ENCODE measurements at places on chromosomes 16 and 17. TPM values are rescaled to one million over a fixed set of nuclear protein-coding genes. Genes with fewer than 3 reads are reported as not detected.

DNA sequence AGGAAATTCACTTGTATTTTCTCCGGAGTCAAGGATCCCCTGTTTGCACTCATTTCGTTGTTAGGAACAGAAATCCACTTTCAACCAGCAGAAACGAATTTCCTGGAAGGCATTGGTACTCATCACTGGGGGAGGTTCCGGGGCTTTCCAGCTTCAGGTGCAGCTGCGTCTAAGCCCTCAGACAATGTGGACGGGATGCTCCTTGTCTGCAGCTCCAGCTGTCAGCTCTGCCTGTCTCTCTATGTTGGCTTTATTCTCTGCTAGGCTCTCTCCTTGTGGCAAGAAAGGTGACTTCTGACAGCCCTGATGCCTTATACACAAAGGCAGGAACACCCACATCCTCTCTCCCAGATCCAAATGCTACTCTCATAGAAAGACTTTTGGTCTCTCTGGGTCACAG is 183.9 kb upstream of the HSBP1 start:
- no peaks in the 10 kb centered on the region for H3K27me3 ChIP-seq
- no peaks in the 10 kb centered on the region for H3K36me3 ChIP-seq
- H3K4me3 ChIP-seq = no peak overlapping the region
- no peak overlapping the region for H3K27ac ChIP-seq
- DNase-seq = no peak
- no peaks in the 10 kb centered on the region for H3K4me1 ChIP-seq

The TBX2 gene
- total RNA-seq = 7.8 TPM

The POLR3E gene
- total RNA-seq = 99.4 TPM

The ADGRG1 gene
- 39.6 TPM for total RNA-seq

DNA sequence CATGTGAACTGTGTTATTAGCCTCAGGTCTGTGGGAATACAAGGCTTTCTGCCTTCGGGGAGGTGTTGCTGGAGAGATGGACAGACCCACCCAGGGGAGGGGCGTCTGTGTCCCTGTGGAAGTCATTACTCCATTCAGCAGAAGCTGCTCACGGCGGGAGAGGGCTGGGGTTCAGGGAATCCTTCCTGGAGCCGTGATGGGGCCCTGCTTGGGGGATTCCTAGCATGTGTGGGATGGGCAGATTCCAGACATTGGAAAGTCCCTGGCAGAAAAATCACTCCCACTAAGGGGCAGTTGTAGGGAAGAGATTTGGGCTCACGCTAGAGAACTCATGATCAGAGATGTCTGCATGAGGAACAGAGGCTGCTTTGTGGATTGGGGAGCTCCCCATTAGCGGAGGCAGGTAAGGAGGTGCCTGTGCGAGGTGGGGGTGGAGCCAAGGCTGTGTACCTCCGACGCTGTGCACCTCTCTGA is 56.3 kb upstream of the IL34 start:
- H3K36me3 ChIP-seq = no peaks in the 10 kb centered on the region
- H3K27ac ChIP-seq = peak overlapping the region; percentile 67
- H3K27me3 ChIP-seq = no peaks in the 10 kb centered on the region
- no peak for DNase-seq
- H3K4me1 ChIP-seq = peaks cover 61% of the 10 kb centered on the region
